Activated T-cell treated with anti-CD3 and anti-CD28 coated beads, Interleukin-2, amount 50 U/mL, for 4 hours (primary cell): ENCODE measurements at places on chromosomes 4 and X. TPM values are rescaled to one million over a fixed set of nuclear protein-coding genes. Genes with fewer than 3 reads are reported as not detected.
A peak's percentile ranks its signal among the peaks of the same experiment; 100 is the strongest.

GRCh38 chrX:150088042-150088441 lies 149.8 kb upstream of the EOLA2 start:
- no peak for DNase-seq

DNA sequence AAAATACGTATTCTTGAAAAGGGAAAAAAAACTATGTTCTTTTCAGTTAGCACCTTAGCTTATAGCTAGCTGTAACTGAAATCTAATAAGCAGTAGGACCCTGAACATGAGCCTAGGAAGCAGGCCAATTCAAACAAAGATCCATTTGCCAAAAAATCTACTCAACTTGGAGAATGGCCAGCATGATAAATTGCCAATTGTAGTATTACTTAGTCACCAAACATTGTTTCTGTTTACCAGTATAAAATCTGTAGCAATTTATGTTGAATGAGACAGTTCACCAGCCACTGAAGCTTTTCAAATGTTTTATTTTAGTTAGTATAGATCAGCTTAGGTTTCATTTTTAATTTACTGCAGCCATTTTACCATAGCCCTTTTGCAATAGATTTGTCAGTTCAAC lies 323.6 kb upstream of the DIPK2B start:
- DNase-seq = no peak

GRCh38 chr4:36310793-36311192 lies 29.4 kb downstream of the DTHD1 start:
- no peak for DNase-seq

GRCh38 chr4:183601381-183601780 lies 57.6 kb downstream of the RWDD4 start:
- no peak for DNase-seq

DNA sequence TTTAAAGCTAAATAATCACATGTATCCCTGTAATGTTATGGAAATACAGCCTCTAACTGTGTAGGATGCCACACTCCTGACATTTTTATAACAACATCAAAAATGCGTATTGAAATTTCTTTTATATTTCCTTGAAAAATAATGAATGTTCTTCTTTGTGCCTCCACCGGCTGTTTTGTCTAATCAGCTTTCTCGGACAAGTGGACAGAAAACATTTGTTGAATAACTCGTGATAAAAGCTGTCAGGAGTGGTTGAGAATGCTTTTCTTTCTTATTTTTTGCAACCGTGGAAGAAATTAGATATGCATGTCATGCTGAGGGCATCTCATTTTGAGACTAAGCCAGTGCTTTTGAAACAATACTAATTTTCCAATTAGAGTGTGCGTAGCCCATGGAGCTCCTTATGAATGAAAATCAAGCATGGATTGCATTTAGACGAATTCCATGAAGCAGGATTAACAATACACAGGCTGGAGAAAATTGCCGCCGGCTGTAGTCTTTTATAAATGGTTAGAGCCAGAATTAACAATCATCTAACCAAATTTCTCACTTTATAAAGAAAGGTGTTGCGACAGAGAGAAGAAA lies 614.5 kb upstream of the LCORL start:
- no peak for DNase-seq

- no peak for DNase-seq
These were observed 373.6 kb upstream of the MAGEB2 start for GRCh38 chrX:29841750-29842149.

The CHRNA9 gene
- total RNA-seq = not detected

DNA sequence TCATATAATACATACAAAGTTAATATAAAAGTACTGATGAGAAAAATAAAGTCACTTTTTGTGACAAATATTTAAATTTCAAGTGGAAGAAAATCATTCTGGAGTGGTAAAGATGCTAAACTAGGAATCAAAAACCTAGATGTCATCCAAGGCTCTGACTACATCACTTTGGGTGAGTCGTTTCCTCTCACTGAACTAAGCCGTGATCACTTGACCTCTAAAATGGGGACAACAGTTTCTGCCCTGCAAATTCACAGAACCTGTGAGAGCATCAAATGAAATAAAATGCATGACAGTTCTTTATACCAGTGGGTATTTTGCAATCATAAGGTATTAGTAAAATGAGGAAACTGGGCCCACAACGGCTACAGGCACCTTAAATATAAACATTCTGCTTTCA lies 63.8 kb downstream of the PRDM5 start:
- no peak for DNase-seq

The LRBA gene
- 63.6 TPM for total RNA-seq

The FAT4 gene
- total RNA-seq = 0.03 TPM

DNA sequence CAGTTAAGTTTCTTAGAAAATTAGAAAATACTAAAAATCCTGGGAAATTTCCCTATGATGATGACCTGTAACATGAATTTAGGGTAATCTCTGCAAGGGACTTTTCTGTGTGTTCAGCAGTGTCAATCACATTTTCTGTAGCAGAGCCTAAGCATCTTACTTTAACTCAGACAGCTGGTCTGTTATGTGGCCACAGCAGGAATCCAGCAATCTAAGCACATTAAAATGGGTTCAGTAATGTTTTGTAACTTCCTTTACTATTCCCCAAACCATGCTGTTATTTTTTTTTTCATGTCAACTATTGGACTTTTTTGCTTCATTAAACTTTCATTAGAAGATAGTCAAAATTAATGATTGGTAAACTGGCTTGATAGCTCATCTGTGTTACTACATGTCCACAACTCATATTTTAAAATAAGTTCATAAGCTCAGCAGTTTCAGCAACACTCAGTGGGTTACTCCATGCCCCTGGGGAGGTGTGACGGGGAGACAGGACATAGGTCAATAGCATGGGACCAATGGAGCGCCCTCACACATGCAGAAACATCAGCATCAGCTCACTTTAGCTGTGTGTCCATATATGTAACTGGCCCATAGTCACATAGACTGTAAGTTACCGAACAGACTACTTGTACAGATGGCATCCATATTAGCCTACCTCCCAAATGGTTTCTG lies 168.0 kb upstream of the PACRGL start:
- DNase-seq = no peak

DNA sequence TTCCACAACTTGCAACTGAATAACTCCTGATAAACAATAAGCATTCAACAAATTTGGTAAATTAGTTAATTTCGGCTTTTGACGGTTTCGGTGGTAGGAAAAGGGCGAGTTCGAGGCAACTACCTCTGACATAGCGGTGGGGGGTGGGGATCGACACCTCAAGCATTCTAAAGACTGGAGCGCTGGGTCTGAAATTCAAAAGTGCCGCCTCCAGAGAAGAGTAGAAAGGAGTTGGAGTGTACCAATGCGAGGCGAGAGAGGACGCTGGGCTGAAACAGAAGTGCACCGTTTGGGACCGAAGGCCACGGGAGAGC lies 725 bp downstream of the SMC1A start:
- DNase-seq = no peak

DNA sequence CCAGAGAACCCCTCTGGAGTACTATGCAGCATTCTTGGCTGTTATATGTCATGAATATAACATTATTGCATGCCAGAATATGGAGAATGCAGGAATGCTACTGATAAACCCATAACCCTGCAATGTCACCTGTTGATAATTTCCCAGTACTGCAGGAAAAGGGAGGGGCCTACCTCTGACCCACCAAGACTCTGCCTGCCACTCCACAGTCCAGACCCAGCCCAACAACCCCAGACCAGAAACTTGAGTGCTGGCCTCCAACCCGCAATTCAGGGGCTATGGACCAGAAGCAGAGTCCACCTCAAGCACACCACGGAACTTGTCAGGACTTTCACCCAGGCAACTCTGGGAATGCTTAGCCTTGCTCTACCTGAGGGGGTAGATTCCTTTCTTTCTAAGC lies 92.9 kb upstream of the WDR44 start:
- DNase-seq = no peak

The PDE5A gene
- 0.76 TPM for total RNA-seq

The TMEM164 gene
- total RNA-seq = 10.6 TPM

DNA sequence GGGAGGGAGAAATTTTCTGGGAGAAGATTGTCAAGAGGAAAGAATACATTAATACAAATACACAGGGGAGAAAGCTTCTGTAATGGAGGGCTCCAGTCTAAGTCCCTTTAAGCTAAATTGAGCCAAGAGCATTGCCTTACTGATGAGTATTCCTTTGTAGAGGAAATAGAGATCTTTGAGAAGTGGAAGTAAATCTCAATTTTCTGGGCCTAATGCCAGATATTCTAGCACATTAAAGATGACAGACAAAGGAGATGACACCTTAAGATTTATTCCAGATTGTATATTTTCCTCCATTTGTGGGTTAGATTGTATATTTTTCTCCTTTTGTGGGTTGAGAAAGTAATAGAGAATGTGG lies 28.5 kb upstream of the SMAD1 start:
- no peak for DNase-seq

- DNase-seq = no peak
These were observed 213.7 kb downstream of the FSTL5 start for GRCh38 chr4:161949946-161950725.

GRCh38 chr4:150368667-150369066 lies 213.3 kb upstream of the MAB21L2 start:
- no peak for DNase-seq

- no peak for DNase-seq
These were observed 43.9 kb upstream of the MTMR1 start for GRCh38 chrX:150649096-150649870.

The GALNTL6 gene
- total RNA-seq = not detected

DNA sequence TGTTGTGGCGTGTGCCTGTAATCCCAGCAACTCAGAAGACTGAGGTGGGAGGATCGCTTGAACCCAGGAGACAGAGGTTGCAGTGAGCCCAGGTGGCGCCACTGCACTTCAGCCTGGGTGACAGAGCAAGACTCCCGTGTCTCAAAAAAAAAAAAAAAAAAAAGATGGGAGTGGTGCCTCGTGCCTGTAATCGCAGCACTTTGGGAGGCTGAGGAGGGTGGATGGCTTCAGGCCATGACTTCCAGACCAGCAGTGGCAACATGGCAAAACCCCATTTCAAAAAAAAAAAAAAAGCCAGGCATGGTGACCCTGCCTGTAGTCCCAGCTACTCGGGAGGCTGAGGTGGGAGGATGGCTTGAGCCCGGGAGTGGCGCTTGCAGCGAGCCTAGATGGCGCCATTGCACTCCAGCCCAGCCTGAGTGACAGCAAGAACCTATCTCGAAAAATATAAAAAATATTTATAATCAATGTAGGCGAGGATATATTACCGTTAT lies 27.0 kb downstream of the EIF2S3 start:
- peak; percentile 43 for DNase-seq

DNA sequence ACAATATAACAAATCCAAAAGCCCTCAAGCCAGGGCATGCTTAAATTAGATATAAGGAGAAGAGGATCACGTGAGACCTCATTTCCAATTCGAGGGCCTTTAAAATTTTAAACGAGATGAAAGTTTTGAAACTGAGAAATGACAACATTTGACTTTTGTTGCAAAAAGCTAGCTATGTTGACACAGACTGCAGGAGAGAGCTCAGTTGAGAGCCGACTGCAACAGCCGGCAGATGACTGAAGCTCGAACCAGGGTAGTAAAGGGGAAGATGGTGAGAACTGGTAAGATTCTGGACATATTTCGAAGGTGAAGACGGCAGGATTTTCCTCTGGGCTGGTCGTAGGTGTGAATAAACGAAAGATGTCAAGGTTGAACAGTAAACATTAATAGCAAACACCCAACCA lies 773 bp downstream of the PRMT9 start:
- DNase-seq = no peak

DNA sequence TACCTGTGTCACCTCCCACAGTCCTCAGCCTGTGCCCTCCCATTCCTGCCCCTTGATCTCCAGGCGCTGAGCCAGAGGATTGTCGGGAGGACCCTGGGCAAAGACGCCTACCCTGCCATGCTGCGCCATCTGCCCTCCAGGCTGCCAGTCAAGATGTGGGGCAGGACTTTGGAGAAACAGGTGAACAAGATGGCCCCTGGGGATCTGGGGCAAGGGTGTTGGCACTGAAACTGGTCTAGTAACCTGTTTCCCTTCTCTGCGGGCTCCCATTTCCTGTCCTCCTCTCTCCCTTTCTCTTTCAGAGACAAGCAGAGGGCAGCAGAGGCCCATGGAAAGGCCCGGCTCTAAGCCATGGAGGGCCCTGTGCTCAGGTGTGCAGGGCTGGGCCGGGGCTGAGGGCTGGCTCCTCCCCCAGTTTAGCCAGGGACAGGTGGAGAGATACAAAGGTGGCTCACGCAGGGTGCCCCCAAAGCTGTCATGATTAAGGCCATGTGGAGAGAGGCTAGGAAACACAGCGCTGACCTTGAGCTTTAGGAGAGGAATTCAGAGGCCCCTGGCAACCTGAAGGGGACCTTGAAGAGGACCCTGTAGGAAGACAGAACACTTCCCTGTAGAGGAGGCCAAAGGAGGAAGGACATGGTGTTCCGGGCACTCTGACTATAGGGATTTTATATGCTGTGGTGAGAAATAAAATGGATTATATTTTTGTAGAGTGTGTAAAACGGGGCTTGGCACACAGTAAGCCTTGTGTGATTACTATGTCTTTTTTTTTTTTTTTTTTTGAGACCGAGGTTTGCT lies at the start of gene GLOD5:
Gene GLOD5 (plus strand): TSS at position 74 of the 798 bp plus-strand sequence. CDS start 44 bp downstream, at position 118.
- no peak for DNase-seq

DNA sequence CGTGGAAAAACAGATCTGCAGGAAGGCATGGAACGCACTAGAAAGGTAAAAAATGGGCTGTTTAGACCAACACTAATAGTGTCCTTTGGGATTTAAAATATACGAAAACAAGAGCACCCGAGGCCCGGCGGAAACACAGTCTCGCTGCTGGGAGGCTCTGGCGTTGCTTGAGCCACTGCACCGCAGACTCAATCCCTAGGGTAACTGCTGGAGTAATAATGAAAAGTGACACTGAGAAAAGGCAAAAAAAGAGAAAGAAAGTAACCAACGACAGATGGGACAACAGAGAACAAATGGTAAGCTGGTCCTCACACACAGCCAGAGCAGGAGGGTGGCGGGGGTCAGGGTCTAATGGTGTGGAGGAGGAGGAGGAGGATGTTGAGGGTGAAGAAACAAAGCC lies 15.4 kb downstream of the IRAK1 start:
- no peak for DNase-seq
